ENCODE measurements at places on chromosomes 7 and 10.

GRCh38 chr7:116670409-116671015 lies 1.5 kb upstream of the MET start:
- no peak for DNase-seq

DNA sequence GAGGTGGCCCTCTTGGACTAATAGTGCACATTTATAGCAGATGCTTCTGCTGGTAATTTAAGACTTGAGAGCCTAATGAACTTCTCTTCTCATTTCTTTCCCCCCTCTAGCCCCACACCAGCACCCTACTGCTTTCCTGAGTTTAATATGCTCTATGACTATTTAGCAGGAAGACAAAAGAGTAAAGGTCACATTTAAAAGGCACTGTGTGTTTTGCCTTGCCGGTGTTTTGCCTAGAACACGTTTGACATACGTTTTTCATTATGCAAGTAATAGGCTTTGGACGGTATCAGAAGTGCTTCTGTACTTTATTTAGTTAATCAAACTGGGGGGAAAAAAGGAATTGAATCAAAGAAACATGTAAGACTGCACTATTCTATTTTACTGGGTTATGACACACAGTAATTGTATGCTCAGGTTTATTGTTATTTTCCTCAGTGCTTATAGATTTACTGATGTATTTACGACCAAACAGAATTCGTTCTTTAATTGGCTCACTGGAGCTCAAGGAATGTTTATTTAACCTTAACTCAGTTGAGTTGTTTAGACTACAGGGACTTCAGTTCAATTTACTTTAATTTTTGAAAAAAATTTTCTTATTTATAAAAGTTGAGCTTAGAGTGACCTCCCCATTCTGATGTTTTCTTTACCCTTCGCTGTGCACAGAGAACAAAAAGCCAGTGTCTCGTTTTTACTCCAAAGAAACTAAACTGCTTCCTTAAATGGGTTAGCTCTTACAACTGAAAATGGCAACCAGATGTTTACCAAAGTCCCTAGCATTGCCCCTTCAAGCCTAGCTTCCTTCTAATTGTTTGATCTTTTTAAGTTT lies 35.4 kb downstream of the CPED1 start:
- no peak for DNase-seq

- DNase-seq: no peak
Measured at GRCh38 chr10:3735175-3735574, 49.8 kb downstream of the KLF6 start.

- no peak for DNase-seq
Measured at GRCh38 chr7:114622221-114622620, 207.6 kb downstream of the FOXP2 start.

DNA sequence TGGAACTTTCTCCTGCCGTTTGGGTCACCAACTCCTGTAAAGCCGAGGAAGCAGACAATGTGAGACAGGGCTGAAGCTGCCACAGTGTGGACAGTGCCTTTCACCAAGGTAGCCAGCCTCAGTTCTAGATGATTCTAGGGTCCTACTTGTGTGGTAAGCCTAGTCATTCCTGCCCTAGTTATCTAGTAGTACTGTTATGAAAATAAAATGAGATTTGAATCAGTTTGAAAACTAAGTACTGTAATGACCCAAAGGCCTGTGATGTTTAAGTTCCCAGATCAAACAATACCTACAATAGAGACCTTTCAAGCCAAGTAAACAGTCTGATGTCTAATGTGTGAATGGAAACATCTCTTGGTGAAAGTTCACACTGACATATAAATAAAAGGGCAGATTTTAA lies 37.1 kb downstream of the POLL start:
- no peak for DNase-seq

DNA sequence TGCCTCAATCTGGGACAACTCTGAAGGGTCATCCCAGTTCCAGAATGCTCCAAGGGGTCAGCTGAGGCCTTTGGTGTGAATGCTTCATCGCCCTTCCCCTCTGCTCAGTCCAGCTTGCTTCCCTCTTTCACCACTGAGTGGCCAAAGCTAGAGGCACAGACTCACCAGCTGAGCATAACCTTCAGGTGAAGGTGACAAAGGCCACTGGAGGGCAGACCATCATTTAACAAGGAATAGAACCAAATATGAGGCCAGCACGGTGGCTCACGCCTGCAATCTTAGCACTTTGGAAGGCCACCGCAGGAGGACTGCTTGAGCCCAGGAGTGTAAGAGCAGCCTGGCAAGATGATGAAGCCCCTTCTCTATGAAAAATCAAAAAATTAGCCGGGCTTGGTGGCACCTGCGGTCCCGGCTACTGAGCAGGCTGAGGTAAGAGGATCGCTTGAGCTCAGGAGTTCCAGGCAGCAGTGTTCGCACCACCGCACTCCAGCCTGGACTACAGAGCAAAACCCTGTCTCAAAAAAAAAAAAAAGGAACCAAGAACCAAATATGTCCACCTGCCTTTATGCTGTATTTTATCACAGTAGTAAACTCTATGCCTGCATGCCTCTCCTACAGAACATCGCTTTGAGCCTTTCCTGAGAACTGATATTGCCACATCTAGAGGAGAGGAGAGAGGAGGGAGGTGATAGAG lies 13.4 kb downstream of the PRKAG2 start:
- no peak for DNase-seq

DNA sequence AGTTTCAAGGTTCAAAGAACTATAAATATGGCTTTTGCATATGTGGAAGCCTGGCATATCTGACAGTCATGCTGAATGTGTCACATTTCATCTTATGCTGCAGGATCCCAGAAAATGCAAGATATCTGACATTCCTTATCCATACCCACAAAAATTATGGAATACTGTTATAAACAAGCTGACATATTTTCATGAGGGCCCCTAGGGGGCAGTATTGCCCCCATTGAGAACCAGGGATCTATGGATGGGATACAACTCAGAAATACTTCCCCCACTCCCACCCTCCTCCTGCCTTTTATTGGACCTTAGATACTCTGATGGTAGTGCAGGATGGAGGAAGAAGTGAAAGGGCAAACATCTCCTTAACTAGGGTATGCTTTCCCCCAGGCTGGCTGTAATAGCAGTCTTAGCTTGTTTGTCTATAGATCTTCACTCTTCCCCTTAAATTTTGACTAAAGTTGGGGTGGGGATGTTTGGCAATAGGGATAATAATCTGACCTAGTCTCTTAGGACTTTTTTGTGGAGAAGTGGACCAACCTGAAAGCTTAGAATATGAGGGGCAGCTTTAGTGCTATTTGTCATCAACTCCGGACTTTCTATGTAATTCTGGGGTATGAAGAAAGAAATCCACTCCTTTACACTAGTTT lies 3.5 kb upstream of the GNGT1 start:
- DNase-seq: peak; percentile 28

- DNase-seq: no peak
Measured at GRCh38 chr7:46173476-46174195, 252.6 kb upstream of the IGFBP3 start.

GRCh38 chr7:10429511-10429910 lies 544.2 kb upstream of the PHF14 start:
- no peak for DNase-seq

DNA sequence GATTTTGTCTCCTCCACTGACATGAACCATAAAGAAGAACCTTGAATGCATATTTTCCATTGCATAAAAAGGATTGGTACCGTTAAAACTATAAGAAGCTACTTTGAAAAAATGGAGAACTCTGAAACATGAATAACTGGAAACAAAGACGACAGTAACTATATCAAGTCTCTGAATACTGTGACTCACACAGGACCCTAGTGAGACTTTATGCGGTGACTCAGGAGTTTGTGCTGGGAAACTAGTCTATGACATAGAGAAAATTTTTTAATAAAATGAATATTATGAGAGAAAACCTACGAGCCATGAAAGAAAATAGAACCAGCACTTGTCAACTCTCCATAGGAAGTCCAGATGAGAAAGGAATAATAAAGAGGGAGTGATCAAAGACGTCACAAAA lies 339.9 kb upstream of the ADARB2 start:
- no peak for DNase-seq

DNA sequence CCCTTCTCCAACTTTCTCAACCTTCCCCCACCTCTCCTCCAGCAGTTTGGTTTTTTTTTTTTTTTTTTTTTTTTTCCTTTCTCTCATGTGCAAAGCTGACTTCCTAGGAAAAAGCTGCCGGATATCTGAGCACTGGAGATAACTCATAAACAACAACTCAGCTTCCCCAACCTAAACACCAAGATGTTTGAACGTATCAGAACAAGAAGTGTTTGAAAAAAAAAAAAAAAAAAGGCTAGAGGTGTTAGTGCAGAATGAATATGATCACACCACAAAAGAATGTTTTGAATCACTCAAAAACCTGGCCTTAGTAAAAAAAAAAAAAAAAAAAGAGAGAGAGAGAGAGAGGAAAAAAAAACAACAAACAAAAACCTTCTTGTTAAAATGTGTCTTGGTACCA lies 11.2 kb downstream of the GATA3 start:
- no peak for DNase-seq

DNA sequence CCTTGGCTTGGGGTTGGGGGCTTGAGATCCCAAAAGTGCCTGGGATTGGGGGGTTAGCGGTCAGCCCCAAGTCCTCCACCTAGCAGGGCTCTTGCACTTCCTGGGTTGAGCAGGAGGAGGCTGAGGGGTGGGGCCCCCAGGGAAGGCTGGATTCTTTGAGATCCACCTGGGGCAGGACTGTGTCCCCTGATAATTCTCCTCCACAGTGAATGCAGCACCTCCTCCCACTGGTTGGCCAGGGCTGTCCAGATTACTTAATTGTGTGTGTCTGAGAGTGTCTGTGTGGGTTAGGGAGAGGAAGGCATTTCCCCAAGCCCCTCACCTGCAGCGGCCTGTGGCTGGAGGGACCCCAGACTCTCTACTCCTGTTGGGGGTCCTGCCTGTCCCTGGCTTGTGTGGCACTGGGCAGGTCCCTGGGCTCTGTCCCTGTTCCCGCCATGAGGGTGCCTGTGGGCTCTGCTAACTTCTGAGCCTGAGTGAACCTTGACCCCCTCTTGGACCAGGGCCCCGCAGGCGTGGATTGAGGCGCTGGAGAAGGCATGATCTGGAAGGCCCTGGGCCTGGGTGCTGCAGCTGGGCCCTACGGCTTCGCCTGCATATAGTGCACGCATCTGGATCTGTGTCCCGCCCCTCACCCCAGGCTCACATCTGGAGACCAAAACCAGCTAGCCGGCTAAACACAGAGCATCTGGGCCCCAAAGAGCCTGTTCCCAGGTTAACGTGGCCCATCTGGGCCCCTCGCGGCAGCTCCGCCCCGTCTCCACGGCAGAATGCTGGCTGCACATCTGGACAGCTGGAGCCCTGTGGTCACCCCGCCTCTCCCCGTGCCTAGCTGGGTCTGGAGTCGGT lies 10.4 kb downstream of the TMEM270 start:
- DNase-seq: peak; percentile 76

- DNase-seq: no peak
Measured at GRCh38 chr10:55374917-55375316, 573.9 kb upstream of the PCDH15 start.

GRCh38 chr10:60315311-60315710 lies 74.4 kb downstream of the ANK3 start:
- DNase-seq: no peak

DNA sequence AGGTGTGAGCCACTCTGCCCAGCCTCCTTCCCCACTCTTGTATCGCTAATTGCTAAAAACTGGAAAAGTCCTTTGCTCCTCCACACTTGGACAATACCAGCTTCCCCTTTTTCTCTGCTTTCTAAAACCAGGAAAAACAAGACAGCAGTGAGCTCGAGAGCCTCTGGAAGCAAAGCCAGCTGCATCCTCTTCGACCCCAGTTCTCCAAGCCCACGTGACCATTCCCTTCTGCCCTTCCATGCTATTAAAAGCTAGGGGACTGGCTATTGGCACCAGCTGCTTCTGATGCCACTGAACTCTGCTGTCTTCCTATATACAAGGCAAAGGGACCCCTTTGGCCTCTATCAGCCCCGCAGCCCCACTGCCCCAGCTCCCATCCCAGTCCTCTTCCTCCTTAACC lies 92.2 kb downstream of the SPDYE5 start:
- DNase-seq: no peak

DNA sequence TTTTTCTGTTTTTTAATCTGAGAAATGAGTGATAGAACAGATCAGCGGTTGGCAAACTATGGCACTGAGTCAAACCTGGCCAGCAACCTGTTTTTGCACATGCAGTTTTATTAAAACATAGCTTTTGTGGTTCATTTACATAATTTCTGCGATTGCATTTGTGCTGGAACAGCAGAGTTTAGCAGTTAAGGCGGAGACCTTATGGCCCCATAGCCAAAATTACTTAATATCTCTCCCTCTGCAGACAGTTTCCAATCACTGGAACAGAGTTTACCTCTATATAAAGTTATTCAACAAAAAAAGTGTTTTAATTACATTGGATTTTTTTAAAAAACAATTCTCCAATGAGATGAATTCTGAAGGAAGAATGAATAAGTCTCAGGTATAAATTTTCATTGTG lies 212.1 kb downstream of the DGKB start:
- no peak for DNase-seq

All from right hindlimb (tissue), 1 donor.